ENCODE measurements at places on chromosomes 4 and X.

GRCh38 chrX:97330151-97330550, 446.4 kb downstream of the RPA4 start:
- no peak for DNase-seq

GRCh38 chr4:137861682-137862081, 329.4 kb upstream of the PCDH18 start:
- DNase-seq, result no peak

- no peak for DNase-seq
Observed at GRCh38 chrX:8907688-8908087, 106.5 kb upstream of the FAM9A start.

DNA sequence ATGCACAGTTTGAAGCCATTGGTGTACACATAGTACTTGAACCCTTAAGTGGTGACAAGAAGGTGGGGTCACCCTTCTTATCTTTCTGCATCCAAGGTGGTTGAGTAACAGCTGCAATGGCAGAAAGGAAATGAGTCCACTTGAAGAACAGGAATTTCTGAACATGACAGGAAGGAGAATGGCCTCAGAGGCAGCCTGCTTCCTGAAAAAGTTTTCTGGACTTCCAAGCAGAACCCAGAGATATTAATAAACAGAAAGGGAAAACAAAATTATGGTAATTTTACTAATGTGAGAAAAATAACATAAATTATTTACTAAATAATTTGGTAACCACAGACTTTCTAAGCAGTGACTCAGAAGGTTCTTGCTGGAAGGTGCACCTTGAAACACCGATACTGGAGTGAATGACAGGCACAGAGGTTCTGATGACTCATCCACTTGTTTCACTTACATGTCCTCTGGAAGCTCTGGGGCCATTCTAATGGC, 119.9 kb upstream of the HS3ST1 start:
- no peak for DNase-seq

- no peak for DNase-seq
Observed at GRCh38 chrX:120797188-120797851, 78.3 kb downstream of the CT47B1 start.

DNA sequence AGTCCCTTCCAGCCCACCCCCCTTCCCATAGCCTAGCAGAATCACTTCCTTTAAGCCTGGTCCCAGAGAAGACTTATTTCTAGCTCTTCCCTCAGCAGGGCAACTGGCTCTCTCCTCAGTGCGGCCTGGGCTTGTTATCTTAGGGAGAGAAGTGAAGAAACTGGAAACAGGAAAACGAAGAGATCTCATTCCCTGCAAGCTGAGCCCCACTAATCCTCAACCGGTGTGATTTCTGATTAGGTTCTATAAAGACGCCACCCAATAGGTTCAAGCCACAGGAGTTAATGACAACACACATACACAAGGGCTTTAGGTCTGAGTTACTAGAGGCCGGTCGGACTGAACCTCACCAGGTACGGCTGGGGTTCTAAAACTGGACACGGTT, 3.2 kb downstream of the GSX2 start:
- DNase-seq, result no peak

- DNase-seq, result no peak
Observed at GRCh38 chr4:5399790-5400421, 308.5 kb downstream of the EVC2 start.

DNA sequence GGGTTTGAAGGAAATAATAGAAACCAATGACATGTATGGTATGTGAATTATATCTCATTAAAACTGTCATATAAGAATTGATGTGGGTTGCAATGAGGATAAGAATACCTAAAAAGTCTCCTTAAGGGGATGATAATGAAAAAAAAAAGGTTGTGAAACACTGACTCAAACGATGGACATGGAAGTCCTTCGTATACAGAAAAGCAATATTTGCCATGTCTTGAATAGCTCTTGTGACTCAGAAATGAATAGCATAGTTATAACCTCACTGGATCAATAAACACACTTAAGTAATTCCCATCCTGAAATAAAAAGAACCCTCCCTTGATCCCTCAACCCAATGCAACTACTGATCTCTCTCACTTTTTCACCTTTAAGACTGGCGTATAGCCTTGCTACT, 89.7 kb downstream of the OPHN1 start:
- no peak for DNase-seq

- DNase-seq, result no peak
Observed at GRCh38 chr4:76950052-76950955, 752 bp downstream of the SEPTIN11 start.

DNA sequence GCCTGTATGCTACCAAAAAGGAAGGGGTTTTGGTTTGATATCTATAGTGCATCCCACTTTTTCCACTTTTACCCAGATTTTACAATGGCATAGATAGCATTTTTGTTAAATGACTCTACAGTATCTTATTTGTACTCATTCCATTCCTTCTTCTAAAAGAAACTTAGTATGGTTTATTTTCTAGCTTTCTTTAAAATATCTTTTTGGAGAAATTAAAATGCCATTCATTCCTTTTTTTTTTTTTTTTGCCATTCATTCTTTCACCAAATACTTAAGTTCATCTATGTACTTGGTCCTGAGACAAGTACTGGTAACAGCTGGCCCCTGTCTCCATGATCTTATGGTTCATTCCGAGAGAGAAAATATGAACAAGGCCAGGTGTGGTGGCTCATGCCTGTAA, 49.1 kb downstream of the MID1 start:
- DNase-seq, result no peak

- no peak for DNase-seq
Observed at GRCh38 chrX:119389214-119389613, 9.9 kb upstream of the SLC25A43 start.

- no peak for DNase-seq
Observed at GRCh38 chr4:79272126-79272525, 53.7 kb downstream of the NAA11 start.

DNA sequence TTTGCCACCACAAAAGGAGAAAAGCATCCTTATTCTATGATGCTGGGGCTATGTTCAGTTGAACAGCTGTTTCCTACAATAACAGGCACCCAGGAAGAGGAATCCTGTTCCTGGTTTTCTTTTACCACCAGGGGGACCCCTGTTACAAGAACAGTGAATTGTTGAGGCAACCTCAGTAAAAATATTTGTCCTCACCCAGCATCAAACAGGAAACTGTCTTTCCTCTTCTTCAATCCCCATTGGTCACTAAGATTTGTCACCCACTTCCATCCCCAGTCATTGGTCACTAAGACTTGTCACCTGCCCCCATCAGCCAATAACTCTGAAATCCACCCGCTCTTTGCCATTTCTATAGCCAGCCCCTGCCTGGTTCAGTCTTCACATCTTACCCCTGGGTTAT, 143.5 kb upstream of the GALNT7 start:
- no peak for DNase-seq

- no peak for DNase-seq
Observed at GRCh38 chr4:159706704-159707103, 603.8 kb downstream of the RAPGEF2 start.

- DNase-seq, result no peak
Observed at GRCh38 chrX:72314881-72315280, 9.2 kb upstream of the CITED1 start.

DNA sequence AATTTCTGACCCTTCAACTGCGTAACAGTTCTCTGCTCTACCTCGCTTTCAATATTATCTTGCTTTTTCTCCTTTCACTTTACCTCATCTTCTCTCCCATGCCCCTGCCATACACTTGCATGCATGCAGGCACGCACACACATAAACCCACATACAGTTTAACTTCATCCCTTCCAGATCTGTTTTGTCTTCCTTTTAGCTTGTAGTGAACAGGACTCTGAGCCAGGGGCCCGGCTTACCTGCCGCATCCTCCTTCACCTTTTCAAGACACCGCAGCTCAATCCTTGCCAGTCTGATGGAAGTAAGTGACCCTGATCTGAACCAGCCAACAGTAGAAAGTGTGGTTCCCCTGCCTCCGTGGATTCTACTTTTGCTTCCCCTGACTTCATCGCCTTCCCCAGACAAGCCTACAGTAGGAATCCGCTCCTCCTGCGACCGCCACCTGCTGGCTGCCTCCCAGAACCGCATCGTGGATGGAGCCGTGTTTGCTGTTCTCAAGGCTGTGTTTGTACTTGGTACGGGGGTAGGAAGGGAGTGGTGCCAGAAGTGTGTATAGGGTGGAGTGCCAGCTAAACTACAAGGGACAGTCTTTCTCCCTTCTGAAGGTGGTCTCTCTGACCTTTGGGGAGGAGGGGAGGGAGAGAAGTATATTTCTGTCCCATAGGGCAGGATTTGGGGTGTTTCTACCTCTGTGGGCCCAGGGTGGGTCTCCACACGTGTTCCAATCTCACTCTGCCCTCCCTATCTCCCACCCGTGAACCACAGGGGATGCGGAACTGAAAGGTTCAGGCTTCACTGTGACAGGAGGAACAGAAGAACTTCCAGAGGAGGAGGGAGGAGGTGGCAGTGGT, 10.7 kb downstream of the MED12 start:
- no peak for DNase-seq

DNA sequence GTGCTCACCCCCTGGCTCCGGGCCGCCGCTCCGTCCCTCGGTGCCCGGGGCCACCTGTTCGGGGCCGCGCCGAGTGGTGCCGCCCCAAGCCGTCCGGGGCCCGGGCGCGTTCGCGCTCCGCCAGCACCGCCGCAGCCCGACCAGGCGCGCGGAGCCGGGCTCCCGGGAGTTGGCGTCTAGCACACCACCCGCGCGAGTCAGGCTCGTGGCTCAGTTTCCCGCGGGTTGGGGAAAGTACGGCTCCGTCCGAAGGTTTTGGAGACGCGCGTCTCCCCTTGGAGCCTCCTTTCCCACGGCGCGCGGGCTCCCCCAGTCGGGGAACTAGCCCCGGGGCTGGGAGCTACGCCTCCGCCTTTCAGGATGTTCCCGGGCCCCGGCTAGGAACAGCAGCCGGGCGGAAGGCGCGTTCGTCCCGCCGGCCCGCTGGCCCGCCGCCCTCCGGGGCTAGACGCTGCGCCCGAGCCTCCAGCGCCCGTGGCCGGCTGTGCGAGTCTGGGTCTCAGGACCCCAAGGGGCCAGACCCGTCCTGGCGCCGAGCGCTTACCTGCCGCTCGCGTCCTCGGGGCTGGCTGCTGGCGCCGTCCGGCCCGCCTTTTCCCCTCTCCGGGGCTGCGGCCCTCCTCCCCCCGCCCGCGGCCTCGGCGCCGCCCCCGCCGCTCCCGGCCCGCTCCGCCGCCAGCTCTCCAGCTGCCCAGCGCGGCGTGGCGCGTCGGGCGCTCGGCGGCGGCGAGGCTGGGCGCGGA, at the start of gene ADGRG2:
TSS of gene ADGRG2 (minus strand) at position 571 of the 743 bp plus-strand sequence. CDS start 53,634 bp downstream, outside the sequence.
- no peak for DNase-seq

- DNase-seq, result no peak
Observed at GRCh38 chr4:182280436-182281111, 37.4 kb downstream of the TENM3 start.

- DNase-seq, result no peak
Observed at GRCh38 chr4:95181243-95181995, 367.4 kb downstream of the UNC5C start.

GRCh38 chr4:82551734-82552133, 10.1 kb downstream of the TMEM150C start:
- DNase-seq, result no peak

DNA sequence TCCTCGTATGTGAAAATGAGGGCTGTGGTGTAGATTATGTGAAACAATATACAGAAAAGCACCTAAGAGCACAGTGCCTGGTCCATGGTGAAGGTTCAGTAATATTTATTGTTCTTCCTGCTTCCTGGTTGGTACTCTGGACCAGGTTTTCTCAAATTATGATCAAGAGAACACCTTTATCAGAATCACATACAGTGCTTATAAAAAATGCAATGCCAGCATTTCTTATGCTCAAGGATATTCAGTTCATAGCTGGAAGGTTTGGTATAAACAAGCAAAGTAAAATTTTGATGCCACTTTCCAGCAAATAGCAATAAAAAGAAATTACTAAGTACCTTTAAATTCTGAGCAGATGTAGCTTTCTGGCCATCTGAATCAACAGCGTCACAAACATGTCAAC, 1412.4 kb downstream of the RPA4 start:
- DNase-seq, result no peak

DNA sequence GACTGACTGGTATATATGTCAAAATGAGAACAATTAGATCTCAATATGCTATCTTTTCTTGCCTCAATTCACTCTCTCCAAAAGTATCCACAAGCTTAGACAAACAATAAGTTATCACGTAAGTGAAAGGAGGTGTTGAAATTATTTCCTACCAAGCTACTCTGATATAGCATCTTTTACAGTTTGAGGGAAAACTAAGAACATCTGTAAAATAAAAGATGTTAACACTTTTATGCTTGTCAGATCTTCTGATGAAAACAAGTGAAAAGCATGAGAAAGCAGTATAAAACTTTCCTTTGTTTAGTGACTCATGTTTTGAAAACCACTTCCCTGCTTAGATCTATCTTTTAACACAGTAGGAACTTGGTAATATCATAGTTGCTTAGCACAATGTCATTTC, 8.4 kb upstream of the MAB21L2 start:
- no peak for DNase-seq

DNA sequence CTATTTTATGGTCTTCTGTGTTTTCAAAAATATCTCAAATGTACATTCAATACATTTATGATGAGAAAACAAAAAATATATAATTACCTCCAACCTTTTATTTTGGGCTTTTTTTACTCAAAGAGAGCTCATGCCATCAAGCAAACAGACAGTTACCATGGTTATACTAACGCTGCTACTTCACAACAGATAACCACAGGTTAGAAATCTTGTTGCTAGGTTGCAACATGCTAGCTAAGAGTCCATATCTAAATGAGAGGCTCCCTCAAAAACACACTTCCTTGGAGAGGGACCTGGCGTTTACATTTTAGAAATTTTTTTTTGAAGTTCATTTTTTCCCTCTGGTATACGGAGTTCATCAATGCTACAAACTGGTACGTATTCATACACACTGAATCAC, 44.3 kb downstream of the TBC1D9 start:
- DNase-seq, result no peak

DNA sequence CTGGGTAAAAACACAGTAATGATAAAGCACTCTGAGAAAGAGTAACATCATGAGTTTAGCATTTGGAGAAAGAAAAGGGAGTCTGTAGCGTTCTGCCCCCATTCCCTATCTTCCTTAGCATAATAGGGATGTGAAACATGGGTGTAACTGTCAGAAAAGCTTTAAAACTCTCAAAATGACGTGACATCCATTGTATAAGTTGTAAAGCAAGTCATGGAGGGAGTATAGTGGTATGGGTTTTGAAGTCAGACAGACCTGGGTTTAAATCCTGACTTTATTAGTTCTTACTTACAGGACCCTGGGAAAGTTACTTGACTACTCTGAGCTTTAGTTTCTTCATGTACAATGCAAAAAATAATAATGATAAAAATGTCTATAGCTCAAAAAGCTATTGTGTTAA, 17.1 kb downstream of the FBXO8 start:
- DNase-seq, result no peak

DNA sequence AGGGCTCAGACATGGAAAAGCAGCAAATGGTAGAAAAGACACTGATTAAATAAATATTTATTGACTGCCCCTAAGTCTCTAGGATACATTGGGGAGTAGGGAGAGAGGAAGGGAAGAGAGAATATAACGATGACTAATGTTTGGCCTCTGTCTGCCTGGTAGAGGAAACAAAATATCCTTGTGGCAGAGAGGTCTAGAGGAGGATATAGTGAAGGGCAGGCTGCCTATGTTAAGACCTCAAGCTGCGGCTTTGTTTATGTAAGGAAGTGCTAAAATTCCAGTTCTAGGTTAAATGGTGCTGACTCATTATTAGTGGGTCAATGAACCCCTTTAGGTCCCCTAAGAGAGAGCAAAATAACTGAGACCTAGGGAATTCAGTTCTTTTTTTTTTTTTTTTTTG, 427.3 kb upstream of the FTHL17 start:
- no peak for DNase-seq
